Neural progenitor cell (in vitro differentiated cells): ENCODE measurements at places on chromosomes 13 and 19. TPM values are rescaled to one million over a fixed set of nuclear protein-coding genes. Genes with fewer than 3 reads are reported as not detected.

DNA sequence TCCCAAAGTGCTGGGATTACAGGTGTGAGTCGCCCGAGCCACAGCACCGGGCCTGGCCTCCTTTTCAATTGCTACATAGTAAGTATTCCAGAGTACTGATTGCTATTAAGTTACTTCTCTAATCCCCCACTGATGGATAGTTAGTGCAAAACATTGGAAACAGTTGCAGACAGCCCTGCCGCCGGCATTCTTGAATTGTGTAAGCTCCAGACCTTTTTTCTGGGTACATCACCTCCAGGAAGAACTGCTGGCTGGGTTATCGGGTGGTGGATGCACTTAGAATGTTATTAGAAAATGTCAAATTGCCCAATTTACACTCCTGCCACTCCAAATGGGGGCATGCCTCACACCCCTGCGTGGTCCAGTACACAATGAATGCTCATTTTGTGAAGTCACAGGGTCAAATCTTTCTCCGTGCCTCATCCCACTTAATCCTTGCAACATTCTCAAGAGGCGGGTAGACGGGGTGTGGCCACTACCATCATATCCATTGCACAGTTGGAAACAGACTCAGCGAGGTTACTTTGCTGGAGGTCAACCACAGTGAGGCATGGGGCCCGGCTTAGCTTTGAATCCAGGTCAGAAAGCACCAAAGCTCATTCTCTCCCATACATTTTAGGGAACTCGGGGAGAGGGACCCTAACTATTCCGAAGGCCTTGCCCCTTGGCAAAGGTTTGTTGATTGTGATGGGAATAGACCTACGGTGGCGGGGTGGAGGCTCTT is 1.0 kb upstream of the KDM4B start:
- peaks cover 1% of the 10 kb centered on the region for H3K36me3 ChIP-seq
- no peak overlapping the region for H3K27ac ChIP-seq
- H3K4me1 ChIP-seq: peaks cover 10% of the 10 kb centered on the region
- peak; percentile 27 for DNase-seq
- no peaks in the 10 kb centered on the region for H3K27me3 ChIP-seq
- H3K4me3 ChIP-seq: peak overlapping the region; percentile 34

The NOTCH3 gene
- total RNA-seq: 17.1 and 71.8 TPM in 2 replicates

The PDX1 gene
- not detected in 2 replicates for total RNA-seq

GRCh38 chr13:104854698-104855097 is 1680.8 kb downstream of the EFNB2 start:
- no peaks in the 10 kb centered on the region for H3K4me1 ChIP-seq
- H3K36me3 ChIP-seq: no peaks in the 10 kb centered on the region
- H3K27me3 ChIP-seq: no peaks in the 10 kb centered on the region
